ENCODE measurements at places on chromosomes 12 and 14.

GRCh38 chr14:71647086-71647784 is 285.0 kb upstream of the RGS6 start:
- DNase-seq, result no peak

DNA sequence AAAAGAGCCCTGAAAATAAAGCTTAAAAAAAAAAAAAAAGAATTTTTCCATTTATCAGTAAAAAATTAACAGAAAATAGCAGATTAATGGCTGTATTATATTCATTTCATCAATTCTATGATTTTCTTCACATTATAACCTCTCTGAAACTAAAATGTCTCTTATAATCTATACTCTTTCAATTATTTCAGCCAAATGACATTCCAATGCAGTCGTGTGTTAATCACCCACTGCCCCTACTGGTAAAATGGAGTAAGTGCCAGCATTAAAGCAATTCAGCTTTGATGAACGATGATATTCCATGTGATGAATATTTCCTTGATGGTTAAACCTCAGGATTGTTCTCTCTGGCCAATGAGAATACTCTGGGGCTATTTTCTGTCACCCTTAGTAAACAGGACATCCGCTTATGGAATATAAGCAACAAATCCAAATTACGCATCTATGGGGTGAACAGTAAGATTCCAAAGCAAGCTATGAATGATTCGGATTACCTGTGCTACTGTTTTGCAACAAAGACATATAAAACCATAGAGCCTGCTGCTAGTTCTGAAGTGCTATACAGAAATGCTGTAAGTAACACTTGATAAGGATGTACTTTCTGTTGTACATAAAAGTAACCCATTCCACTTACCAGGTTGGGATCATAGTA is 20.3 kb upstream of the SYCP3 start:
- DNase-seq, result peak; percentile 56

GRCh38 chr14:35215110-35215813 is 76.9 kb upstream of the PSMA6 start:
- DNase-seq, result peak; percentile 33

DNA sequence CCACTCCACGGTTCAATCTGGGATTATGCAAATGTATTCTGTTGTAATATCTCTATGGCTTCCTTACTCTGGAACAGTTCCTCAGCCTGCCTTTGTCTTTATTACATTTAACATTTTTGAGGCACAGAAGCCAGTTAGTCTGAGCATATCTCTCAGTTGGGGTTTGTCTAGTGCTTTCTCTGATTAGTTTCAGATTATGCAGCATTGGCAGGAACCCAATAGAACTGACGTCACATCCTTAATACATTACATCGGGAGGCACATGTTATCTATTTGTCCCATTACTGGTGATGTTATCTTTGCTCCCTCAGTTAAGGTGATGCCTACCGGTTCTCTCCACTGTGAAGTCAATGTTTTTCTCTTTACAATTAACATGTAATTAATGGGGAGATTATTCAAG is 62.4 kb downstream of the PPM1A start:
- DNase-seq, result no peak

Data from CD4-positive, alpha-beta T cell treated with Interleukin-4 for 4 hours (primary cell).